Right renal cortex interstitium (tissue), 3 donors: ENCODE measurements at places on chromosomes 13 and 19.
A peak's percentile ranks its signal among the peaks of the same experiment; 100 is the strongest.

DNA sequence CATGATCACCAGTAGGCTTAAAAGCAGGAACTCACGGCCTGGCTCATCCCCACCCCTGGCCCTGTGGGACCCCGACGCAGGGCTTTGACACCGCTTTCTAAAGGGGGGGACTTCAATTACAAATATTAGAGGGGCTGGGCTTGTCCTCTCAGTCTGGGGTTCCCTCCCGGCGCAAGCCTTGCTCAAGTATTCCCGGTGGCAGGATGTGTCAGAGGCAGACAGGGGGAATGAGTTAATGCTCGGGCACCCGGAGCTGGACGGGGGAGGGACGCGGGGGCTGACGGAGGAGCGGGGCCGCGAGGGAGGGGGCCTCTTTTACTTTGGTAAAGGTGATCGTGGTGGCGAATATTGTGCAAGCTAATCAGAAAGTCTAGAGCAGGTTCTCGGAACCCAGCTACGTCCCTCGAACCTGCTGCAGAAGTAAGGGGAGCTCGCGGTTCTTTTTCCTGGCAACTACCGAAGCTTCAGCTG is 1.1 kb downstream of the FGF14 start:
- no peak for DNase-seq

DNA sequence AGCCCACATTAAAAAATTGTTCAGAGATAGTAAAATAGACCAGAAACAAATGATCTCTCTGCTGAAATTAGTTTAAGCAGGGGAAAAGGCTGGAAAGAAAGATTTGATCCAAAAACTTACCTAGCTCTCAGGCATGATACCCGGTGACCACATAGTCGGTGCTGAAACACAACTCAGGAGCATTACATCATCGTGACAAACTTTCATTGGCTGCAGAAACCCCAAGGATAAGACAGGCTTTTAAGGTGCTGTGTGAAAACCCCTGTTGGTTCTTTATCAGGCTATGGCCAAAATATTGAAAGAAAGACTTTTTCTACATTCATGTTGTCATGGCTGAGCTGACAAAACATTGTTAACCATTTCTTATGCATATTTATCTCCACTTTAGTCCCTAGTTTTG is 171.7 kb upstream of the KLF12 start:
- no peak for DNase-seq

- peak; percentile 58 for DNase-seq
These were observed 716 bp upstream of the ZNF420 start for GRCh38 chr19:37077501-37077933.

DNA sequence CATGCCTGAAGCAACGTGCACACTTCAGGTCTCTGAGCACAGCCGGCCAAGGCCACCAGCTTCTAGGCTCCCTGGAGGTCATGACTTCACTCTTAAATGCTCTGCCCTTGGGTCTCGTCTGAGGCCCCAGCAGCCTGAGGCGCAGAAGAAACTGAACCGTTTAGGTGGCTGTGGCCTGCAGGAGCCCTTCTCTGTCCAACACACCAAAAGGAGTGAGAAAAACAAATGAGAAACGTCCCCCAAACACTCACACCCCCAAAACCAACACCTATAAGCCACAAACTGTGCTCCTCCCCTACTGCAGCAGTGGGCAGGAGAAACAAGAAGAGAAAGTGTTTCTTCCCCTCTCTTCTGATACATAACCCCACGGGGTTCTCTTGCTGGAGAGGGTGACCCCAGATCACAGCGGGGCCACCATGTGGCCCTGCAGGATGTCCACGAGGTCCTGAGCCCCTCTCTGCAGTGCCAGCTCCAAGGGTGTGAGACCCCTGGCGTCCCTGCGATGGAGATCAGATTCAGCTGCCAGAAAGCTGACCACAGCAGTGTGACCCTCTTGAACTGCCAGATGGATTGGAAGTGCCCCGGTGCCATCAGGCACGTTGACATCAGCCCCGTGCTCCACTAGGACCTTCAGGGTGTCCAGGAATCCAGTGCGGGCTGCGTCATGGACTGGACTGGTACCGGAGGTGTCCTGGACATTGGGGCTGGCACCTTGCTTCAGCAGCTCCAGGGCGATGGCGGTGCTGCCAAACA is 1.0 kb upstream of the KRI1 start:
- DNase-seq = no peak

DNA sequence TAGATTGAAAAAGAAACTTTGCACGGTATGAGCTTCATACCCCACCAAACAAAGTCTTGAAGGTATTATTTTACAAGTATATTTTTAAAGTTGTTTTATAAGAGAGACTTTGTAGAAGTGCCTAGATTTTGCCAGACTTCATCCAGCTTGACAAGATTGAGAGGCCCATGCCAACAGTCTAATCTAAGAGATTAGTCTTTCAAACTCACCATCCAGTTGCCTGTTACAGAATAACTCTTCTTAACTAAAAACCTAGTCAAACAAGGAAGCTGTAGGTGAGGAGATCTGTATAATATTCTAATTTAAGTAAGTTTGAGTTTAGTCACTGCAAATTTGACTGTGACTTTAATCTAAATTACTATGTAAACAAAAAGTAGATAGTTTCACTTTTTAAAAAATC is 41.9 kb upstream of the RAP2A start:
- no peak for DNase-seq

GRCh38 chr13:66659286-66659685 is 570.9 kb downstream of the PCDH9 start:
- DNase-seq = no peak

- DNase-seq = no peak
These were observed 692.7 kb downstream of the UQCRFS1 start for GRCh38 chr19:28519952-28520861.

DNA sequence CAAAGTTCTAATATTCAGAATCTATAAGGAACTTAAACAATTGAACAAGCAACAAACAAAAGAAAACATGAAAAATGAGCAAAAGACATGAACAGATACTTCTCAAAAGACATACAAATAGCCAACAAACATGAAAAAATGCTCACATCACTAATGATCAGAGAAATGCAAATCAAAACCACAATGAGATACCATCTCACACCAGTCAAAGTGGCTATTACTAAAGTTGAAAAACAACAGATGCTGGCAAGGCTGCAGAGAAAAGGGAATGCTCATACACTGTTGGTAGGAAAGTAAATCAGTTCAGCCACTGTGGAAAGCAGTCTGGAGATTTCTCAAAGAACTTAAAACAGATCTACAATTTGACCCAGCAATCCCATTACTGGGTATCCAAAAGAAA is 74.3 kb downstream of the CRYL1 start:
- no peak for DNase-seq

DNA sequence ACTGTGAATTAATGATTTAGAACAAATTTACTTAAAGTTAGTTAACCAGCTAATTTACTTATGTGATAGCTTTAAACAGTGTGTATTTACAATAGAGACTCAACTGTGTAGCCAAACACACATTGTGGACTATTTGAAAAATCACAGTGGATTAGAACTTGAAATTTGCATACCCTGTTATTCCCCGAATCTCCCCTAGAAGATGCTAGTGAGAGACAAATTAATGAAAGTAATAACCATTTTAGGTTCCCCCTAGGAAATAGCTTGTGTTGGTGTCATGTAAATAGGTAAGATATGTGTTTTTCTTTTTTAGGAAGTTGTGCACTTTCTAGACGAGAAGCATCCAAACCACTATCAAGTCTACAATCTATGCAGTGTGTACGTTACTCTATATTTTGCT is 98.5 kb downstream of the C1QTNF9 start:
- DNase-seq = no peak

DNA sequence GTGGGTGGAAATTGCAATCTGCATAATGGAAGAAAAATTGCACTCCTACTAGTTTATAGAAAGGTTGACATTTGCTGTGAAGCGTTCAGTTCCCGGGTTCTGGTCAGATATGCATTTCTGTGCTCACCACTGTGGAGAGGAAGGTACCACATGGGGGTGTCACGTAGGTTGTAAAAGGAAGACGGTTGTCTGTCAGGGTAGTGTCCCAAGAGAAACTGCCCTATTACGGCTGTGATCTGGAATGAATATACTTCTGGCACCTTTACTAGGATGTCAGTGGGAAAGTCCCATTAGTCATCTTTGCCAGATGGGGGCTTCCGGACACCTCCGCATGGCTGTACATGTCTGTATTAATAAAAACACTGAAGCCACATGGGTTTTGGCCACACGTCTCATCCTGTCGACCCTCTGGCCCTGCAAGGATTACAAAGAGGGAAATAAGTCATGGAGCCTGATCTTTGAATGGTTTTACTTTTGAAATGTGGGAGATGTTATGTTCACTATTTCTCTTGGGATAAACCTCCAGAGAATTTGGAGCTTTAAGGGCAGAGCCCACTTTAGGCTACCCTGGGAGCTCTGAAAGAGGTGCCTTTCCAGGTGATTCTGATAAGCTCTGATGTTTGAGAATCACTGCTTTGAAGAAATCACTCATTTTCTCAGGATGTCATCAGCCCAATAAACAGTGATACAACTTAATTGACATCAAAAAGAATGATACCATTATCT is 133.9 kb downstream of the AKAP11 start:
- no peak for DNase-seq

DNA sequence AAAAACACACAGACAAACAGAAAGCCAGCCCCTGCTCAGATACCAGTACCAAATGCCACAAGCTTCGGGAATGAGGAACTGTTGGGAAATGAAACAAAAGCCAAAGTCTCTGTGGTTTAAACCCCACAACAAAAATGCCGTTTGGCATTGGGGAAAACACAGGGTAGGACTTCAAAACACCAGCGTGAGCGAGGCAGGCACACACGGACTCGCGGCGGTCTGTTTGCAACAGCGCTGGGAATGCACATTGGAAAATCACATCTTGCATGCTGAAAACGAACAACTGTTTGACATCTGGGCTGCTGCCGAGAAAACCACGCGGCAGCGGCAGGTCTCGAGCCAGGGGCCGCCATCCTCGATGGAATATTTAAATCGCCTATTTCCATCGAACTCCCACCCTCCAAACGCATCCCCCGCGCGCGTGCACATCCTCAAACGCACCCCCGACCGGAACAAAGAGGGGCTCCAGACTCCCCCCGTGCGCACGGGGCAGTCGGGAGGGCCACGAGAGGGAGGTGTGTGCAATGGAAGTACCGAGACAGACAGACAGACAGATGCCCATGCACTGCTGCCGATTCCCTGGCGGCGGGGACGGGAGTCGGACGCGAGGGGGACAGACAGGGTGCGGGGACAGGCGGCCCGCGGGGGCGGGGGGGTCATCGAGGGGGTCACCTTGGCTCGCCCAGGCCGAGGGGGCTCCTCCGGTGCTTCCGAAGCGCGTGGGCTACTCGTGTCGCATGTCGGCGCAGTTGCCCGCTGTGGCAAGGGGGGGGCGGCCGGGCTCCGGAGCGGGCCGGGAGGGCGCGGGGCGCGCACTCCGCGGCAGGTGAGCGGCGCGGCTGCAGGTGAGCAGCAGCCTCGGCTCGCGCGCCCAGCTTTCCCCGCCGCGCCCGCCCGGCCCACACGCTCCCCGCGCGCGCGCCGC is at the start of gene GPR12:
Gene GPR12, minus strand, starts transcription at position 880 of the 925 bp plus-strand sequence. CDS start 959 bp downstream, outside the sequence.
- DNase-seq = no peak
